SHP77 (cell line): ENCODE measurements at places on chromosomes 11 and 22.

GRCh38 chr22:23553924-23554870 is 25.9 kb downstream of the IGLL1 start:
- no peak for DNase-seq

DNA sequence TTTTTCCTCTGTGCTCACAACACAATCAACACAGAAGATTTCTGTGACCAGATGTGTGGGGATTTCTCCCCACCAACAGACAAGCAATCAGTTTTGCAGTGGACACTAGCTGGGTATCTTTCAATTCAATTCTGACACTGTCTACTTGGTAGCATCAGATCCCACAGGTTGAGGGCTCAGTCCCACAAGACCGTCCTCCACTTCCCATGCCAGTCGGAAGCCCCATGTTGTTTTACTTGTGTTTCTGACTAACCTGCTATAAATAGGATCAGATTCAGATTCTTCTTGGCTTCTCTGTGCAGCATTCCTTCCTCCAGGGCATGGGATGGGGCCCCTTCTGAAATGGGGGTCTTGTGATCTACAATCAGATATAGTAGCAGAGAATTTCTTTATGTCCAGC is 19.6 kb downstream of the ACER3 start:
- no peak for DNase-seq

- no peak for DNase-seq
Measured at GRCh38 chr11:24635588-24636290, 138.9 kb downstream of the LUZP2 start.

GRCh38 chr11:79417069-79417920 is 23.5 kb downstream of the TENM4 start:
- no peak for DNase-seq

- DNase-seq, result no peak
Measured at GRCh38 chr11:26828288-26828687, 106.4 kb upstream of the SLC5A12 start.

DNA sequence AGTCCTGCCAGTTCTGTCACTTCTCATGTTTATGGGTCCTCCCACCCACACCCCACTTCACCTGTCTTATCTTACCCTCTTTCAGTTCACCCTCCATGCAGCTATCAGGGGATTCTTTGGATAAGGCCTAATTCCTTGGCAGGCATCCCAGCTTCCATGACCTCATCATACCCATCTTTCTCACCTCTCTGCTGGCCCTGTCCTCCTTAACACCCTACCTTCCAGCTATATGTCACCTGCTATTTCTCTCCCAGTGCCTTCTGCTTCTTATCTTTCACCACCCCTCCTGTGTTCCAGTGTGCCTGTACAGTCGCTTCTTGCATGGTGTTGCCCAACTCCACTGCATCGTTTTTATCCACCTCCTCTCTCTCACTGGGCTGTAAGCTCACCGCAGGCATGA is 28.3 kb downstream of the SNU13 start:
- no peak for DNase-seq

DNA sequence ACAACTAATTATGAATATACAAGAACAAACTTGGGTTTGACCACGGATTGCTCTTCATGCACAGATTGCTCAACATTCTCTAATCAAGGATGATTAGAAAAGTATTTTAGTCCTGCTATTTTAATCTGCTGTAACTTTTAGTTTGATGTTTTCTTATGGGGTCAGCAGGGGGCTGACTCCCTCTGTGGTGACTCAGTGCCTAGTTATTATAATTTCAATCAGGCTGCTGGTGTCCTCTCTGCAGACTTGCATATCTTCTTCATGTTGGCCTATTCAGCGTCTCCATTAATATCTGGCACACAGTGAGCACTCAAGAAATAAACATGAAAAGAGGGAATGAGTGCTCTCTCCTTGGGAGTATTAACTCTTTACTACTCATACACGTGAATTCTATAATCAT is 223.8 kb upstream of the DDI1 start:
- DNase-seq, result no peak
